CD4-positive, alpha-beta T cell treated with Interferon alpha-2 for 1 hour (primary cell): ENCODE measurements at places on chromosomes 3 and 15.

DNA sequence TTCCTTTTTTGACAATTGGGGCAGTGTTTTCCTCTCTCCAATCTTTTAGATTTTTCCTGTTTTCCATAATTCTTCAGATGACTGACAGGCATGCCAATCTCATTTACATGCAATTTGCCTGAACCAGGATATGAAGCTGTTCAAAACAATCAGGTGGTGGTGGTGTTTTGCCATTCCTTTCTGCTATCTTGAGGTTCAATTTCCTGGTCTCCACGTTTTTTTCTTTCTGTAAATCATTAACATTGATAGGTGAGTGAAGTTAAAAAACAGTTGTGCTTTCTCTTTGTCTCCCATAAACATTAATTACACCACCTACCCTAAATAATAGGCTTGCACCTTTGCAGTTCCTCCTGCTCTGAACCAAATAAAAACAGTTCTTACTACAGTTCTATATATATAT lies 49.1 kb downstream of the C2CD4A start:
- DNase-seq, result no peak

DNA sequence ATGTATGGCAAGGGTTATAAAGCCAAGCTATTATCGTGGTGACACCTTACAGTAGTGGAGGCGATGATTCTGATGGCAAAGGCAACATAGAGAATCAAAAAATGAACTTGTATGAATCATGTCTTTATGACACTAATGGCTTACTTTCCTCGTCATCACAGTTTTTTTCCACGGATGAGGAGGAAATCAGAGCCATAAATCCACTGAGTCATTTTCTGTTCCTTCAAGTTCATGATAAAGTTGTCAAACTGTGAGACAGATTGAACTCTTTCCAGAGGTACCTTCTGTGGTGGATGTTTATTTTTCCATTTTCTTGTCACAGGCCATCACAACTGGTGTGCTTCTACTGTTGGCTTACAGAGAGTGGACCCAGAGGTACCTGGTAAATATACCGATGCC lies 8.5 kb downstream of the TMEM212 start:
- no peak for DNase-seq

GRCh38 chr15:39391230-39391629 lies 189.6 kb upstream of the THBS1 start:
- DNase-seq, result peak; percentile 6

DNA sequence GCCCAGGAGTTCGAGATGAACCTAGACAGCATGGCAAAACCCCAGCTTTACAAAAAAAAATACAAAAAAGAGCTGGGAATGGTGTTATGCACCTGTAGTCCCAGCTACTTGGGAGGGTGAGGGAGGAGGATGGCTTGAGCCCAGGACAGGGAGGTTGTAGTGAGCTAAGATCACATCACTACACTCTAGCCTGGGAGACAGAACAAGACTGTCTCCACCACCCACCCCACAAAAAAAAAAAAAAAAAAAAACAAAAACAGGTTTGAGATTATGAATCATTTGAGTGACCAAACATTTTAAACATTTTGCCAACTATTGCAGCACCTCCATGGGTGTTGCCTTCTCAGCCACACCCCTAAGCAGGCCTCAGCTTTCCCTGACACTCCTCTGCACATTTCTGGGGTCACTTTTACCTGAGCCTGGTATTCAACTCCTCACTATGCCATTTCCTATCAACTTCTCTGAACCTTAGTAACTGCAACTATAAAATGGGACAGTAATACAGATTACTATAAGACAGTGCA lies 41.8 kb downstream of the IL5RA start:
- no peak for DNase-seq

DNA sequence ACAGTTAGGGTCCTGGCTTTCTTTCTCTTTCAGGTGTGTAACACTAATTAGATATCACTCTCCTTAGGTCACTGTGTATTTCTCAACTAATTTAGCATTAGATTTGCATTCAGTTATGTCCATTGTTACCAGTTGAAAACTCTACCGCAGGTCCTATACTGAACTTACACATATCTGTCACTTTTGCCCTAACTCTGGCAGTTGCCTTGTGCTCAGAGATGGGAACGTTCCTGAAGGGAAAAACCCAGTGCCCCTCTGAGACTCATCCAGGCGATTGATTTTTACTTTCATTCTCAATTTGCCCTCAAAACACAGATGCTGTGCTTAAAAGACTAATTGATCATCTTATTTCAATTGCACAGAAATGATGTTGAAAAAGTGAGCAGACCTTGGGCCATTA lies 249.1 kb downstream of the ALCAM start:
- no peak for DNase-seq

- no peak for DNase-seq
These were observed 220.7 kb downstream of the MEIS2 start for GRCh38 chr15:36879568-36880222.

GRCh38 chr3:37052860-37053259 lies 59.5 kb downstream of the MLH1 start:
- no peak for DNase-seq

DNA sequence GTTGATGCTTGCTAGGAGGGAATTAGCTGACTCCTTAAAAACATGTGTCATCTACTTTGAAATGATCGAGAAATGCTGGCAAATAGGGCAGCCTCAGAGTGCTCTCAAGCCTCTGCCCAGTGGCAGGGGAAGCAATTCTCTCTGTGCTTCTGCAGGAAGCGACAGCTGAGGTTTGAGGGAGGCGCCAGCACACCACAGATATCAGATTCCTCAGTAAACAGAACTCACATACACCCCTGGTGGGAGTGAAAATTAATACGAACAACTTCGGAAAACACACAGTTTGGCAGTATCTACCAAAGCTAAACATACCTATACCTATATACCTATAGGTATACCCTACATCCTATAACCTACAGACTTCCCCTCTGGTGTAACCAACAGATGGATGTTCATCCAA lies 61.3 kb downstream of the NSMCE3 start:
- DNase-seq, result peak; percentile 1

DNA sequence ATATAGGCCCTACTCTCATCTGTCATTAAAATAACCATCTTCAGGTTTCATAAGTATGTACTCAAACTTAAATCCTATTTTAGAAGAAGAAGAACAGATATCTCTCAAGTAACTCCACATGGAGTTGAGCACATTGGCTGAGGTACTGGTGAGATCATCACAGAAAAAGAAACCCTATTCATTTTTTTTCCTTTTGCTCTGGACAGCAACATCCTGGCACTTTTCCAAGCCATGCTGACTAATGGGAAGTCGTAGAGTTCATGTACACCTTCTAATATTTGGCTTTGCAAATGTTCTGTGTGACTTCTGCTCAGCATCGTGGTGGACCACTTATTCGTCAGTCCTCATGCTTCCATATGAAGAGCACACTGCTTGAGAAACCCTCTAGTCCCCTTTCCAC lies 336.0 kb upstream of the KCNH8 start:
- DNase-seq, result no peak

- no peak for DNase-seq
These were observed 12.7 kb upstream of the PEX5L start for GRCh38 chr3:180049391-180049790.

- DNase-seq, result no peak
These were observed 84.4 kb downstream of the LARS2 start for GRCh38 chr3:45472795-45473194.

GRCh38 chr3:52140769-52141168 lies 13.5 kb downstream of the POC1A start:
- no peak for DNase-seq

DNA sequence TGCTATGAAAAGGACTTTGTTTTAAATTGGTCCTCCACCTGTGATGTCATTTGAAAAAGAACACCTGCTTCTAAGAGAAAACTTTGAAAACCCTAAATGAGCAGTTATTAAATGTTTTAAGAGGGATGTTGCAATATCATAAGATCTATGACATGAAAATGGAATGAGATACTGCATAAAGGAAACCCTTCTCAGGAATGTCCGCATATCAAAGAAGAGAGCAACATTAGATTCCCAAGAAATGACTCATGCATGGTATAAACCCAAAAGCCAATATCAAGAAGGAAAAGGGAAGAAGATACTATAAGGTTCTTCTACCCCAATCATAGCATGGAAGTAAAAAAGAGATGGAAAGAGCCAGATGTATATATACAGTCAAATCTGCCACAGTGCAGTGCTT lies 627.5 kb upstream of the LMCD1 start:
- no peak for DNase-seq

GRCh38 chr15:89195836-89196235 lies 25.5 kb downstream of the RLBP1 start:
- no peak for DNase-seq

GRCh38 chr15:42036112-42036905 lies 15.5 kb upstream of the PLA2G4E start:
- DNase-seq, result no peak

GRCh38 chr3:182104881-182105280 lies 393.2 kb downstream of the SOX2 start:
- no peak for DNase-seq

GRCh38 chr3:172319595-172319994 lies 128.7 kb downstream of the GHSR start:
- no peak for DNase-seq

- no peak for DNase-seq
These were observed 376.2 kb downstream of the FEZF2 start for GRCh38 chr3:61997101-61997500.

DNA sequence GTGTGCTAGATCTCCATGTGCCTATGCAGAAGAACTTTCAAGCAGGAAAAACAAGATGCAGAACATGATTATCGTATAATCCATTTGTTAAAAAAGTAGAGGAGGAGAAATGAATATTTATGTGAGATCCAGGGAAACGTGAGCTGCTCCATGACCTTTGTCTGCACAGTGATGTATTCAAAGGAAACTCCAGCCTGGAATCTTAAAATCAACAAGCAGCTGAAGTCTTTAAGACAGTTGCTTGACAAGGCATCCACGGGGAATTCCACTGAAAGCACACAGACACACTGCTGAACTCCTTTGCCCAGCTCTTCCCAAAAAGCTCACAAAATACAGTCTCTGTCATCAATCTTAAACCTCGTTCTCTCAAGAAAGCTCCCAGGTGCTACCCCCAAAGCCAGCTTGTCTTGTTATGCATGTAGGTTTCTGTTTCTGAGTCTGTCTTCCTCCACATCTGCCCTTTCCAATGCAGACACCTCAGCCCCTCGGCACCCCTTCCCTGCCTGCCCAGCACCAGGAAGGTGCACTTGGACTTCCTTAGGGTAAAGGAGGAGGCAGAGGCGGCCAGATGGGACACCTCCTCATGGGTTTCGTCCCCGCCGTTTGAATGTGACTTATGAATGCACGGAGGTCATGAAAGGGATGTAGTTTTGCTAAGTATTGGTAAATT lies 28.7 kb downstream of the LRRK1 start:
- DNase-seq, result no peak

DNA sequence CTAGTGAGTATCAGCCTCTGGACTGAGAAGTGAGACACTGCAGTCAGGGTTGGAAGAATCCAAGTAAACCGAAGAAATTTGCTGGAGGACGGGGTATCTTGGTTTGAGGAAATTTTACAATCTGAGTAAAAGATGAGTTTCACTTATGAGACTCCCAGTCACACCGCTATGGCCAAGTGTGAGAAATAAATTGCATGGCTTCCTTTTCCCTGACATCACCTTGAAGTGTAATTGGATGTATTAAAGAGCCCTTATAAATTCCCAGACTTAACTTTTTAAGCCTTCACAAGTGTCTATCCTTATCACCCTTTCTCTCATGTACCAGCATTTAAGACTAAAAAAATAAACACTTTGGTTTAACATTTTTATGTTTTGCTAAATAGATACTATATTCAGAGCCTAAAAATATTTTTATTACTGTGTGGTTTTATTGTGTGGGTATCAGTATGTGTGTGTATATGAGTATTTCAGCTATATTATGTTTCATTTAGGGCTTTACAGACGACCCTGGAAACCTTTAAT lies 23.8 kb downstream of the USP3 start:
- DNase-seq, result no peak

- DNase-seq, result no peak
These were observed 21.8 kb upstream of the KCNAB1 start for GRCh38 chr3:156098437-156099035.

GRCh38 chr15:63764124-63764803 lies 69.5 kb downstream of the HERC1 start:
- no peak for DNase-seq

GRCh38 chr3:87186608-87187159 lies 40.4 kb upstream of the CHMP2B start:
- DNase-seq, result no peak

- no peak for DNase-seq
These were observed 1271.0 kb downstream of the NSUN3 start for GRCh38 chr3:95333826-95334225.

- DNase-seq, result no peak
These were observed 65.3 kb downstream of the OXNAD1 start for GRCh38 chr3:16330351-16330750.

- DNase-seq, result no peak
These were observed 158.9 kb upstream of the CADPS start for GRCh38 chr3:63034101-63034500.

DNA sequence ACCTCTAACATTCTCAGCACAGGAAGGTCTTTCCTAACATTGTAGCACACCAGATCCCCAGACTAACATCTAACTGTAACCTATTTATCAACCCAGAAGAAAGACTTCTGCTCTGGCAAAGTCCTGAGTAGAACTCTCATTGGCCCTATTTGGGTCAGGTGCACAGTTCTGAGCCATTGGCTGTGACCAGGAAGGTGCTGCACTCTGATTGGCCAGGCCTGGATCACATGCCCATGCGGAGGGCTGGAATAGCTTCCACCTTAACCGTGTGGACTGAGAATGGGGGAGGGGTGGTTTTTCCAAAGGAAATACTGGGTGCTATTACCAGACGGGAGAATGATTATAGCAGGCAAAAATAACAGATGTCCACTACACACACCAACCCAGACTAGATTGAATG lies 11.5 kb downstream of the FEZF2 start:
- no peak for DNase-seq

- no peak for DNase-seq
These were observed 128.4 kb downstream of the ASB7 start for GRCh38 chr15:100730655-100731266.

- no peak for DNase-seq
These were observed 5.2 kb downstream of the SLC49A4 start for GRCh38 chr3:122800031-122800430.
